H4 (cell line): ENCODE measurements at places on chromosomes 7 and 10. TPM values are rescaled to one million over a fixed set of nuclear protein-coding genes. Genes with fewer than 3 reads are reported as not detected.

Gene TAC1
- total RNA-seq = 9.2 and 11.1 TPM in 2 replicates

Gene MEST
- 0.06 TPM in 1 of 2 replicates, not detected in the other for total RNA-seq

Gene JCAD
- 4.1 and 5.2 TPM in 2 replicates for total RNA-seq

Gene RNF148
- 0.14 and 0.86 TPM in 2 replicates for total RNA-seq

Gene UBE2H
- total RNA-seq = 26.2 and 32.5 TPM in 2 replicates
